CD4-positive, alpha-beta T cell treated with Interleukin-10 for 1 hour (primary cell): ENCODE measurements at places on chromosomes 4 and X.

GRCh38 chrX:12401252-12401651, 263.0 kb downstream of the FRMPD4 start:
- no peak for DNase-seq

- no peak for DNase-seq
These were observed 43.5 kb upstream of the DDX60 start for GRCh38 chr4:168362025-168362401.

DNA sequence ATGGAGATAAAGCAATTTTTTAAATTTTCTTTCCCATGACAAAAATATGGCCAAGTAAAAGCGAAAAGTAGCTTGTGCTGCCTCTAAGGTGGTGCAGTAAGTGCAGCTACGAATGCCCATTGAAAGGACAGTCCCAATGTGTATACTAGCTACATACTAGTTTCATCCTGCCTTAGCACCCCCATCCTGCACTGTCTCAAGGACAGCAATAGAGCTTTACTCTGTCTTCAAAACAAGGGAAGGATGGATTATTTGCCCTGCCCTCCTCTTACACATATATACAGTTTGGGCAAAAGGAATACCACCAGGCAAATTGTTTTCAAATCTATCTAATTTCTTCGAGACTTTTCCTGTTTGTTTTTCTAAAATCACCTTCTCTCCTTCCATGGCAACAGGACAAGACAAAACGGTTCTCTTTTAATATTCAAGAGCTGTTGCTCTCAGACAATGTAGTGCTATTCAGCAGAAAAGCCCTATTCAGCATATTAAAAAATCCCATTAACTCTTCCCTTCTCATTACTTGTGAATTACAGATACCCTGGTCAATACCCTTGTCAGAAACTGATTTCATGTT, 75.1 kb upstream of the SLC7A11 start:
- no peak for DNase-seq

GRCh38 chr4:23260511-23260910, 567.8 kb downstream of the GBA3 start:
- DNase-seq = no peak

GRCh38 chr4:89752932-89753598, 83.9 kb downstream of the SNCA start:
- DNase-seq = no peak

DNA sequence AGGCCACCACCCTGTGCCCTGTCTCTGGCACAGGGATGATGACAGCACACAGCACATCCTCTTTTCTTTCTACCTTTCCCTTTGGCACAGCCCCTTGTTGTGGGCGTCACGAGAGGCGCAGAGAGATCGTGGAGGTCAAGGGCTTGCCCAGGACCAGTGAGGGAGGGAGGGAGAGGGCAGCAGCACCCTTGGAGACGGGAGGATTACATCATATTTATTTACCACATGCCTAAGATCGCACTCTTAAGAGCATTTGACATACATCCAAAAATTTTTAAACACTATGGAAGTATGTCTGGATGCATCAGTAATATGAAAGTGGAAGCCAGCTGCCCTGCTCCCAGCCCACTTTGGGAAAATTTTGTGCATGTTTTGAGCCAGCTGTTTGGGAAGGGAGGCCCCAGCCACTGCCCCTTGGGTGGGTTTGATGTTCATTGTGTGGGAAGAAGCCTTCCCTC, 12.7 kb downstream of the WFS1 start:
- DNase-seq = no peak

DNA sequence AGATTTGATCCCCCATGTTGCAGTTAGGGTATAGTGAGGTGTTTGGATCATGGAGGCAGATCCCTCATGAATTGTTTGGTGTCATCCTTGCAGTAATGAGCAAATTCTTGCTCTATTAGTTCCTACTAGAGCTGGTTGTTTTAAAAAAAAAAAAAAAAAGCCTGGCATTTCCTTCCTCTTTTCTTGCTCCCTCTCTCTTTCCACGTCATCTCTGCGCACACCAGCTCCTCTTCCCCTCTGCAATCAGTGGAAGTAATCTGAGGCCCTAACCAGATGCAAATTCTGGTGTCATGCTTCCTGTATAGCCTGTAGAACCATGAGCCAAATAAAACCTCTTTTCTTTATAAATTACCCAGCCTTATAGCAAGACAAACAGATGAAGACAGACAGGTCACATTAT, 24.5 kb downstream of the WDR17 start:
- DNase-seq = no peak

DNA sequence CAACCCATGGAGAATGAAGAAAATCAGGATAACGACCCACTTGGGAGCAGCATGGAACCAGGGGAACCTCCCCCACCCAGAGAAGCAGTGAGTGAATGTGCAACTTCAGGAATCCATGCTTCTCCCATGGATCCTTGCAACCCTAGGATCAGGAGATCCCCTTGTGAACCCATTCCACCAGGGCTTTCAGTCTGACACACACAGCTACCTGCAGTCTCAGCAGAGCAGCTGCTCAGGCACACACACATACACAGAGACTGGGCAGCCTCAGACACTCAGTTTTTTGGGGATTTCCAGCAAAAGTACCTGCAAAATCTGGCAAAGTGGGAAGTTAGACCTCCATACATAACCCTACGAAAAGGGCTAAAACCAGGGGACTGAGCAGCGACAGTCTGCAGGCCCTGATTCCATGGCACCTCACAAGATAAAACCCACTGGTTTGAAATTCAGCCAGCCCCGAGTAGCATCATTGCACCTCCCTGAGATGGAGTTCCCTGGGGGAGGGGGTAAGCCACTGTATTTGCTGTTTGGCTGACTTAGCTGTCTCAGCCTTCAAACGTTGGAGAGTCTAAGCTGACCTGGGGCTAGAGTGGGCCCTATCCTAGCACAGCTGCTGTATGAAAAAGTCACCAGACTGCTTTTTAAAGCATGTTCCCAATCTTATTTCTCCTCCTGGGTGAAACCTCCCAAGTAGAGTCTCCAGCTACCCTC, 737.5 kb upstream of the NDST4 start:
- DNase-seq = no peak

DNA sequence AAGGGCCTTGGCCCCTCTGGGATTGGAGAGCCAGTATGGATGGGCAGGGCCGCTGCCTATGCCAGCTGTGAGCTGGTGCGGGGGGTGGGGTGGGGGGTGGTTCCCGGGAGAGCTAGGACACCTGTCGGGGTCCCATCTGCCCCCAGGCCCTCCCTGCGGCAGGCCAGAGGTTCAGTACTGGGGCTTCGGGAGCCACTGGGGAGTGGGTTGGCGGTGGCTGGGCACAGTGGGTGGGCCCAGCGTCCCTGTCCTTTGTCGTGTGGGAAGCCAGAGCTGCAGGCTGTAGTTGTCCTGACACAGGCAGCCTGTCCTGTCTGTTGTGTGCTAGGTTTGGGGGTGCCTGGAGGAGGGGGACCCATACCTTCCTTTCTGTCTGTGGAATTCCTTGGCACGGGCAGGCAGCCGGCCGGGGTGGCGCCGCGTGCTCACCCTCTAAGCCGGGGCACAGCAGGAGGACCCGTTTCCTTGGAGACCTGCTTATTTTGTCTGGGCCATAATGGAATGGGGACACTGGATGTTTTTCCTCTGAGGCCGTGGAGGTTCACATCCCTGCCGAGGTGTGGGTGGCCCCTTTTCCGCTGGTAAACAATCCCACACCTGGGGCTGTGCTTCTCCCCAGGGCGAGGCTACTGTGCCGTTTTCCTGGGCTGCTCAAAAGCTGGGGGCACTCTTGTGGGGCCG, 14.8 kb downstream of the DOK7 start:
- no peak for DNase-seq

GRCh38 chrX:115561605-115562479, 868 bp downstream of the PLS3 start:
- no peak for DNase-seq

- no peak for DNase-seq
These were observed 81.6 kb downstream of the RBPJ start for GRCh38 chr4:26402458-26402857.

DNA sequence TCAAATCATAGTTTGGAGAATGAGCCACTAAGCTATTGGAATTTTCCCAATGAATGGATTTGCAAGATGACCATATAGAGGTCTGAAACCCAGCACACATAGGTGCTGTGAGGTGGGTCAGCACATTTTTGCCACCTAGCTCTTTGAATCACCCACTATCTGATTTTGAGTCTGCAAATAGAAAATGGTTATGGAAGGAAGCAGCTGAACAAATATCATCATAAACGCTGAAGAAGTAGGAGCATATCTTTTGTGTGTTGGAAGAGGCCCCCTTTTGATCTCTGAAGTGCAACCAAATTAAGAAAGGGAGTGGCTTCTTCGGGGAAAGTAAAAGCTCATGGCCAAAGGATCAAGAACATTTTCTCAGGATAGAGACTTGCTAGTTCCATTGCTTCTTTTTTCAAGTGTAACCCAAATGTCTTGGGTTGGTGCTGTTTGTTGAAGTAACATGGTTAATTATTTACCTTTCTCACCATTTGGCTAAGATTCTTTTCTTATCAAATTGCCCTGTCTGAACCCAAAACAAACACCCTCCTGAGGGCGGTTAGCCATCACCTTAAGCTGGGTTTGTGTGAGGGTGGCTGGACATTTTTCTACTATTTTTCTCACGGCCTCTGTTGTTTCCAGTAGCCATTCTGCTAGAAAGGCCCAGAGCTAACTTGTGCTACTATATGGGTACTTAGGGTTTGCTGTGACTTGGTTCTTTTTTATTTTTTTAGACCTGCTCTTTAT, 18.4 kb upstream of the SORBS2 start:
- no peak for DNase-seq

- DNase-seq = no peak
These were observed 4.3 kb downstream of the AKAP17A start for GRCh38 chrX:1595711-1596060.

GRCh38 chr4:85707611-85708010, 232.7 kb downstream of the ARHGAP24 start:
- DNase-seq = no peak

DNA sequence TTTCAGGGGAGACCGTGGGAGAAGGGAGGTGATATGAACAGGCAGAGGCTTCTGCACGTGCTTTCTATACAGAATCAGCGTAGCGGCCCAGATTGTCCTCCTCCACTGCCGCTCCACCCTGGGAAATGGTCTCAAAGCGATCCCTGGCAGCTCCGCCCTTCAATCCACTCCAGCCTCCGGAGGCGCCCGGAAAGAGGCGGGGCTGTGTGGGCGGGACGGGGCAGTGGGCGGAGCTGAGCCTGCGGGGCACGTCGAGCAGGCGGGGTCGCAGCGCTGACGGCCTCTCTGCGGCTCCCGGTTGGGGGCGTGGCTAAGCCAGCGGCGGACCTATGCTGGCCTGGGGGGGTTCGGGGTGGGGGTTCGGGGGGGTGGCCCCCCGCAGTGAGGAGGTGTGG, 210 bp upstream of the SMIM10L2A start:
- peak; percentile 91 for DNase-seq

DNA sequence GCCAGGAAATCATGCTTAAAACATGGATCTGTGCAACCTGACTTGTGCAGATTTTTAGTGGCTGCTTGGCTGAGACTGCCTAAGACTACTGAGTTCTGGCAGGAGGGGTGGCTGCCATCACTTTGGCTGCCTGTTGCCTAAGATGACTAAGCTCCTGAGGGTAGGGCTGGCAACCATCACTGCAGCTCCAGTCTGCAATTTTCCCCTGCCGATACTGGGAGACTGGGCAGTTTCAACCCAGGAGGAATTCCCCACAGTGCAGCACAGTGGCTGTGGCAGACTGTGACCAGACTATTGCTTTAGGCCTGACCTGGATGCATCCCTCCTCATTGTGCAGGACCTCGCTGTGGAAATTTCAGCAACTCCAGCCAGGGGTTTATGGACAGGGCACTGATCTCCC, 544.9 kb downstream of the ANKRD50 start:
- no peak for DNase-seq

DNA sequence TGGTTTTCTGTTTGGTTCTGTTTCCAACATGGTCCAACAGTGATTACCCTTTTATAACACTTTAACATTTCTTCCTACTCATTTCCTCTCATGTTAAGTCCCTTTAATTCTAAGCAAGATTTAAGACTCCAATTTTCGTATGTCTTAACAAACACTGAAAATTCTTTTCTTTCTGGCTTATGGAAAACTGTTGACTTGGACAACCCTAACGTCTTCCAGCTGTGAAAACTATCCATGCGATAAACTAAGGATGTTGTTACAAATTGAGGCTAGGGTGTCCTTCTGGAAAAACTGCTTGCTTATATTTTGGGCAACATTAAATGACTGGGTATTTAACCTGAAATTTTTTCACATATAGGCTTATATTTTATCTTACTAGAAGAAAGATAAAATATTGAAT, 33.9 kb upstream of the RTL3 start:
- DNase-seq = no peak

DNA sequence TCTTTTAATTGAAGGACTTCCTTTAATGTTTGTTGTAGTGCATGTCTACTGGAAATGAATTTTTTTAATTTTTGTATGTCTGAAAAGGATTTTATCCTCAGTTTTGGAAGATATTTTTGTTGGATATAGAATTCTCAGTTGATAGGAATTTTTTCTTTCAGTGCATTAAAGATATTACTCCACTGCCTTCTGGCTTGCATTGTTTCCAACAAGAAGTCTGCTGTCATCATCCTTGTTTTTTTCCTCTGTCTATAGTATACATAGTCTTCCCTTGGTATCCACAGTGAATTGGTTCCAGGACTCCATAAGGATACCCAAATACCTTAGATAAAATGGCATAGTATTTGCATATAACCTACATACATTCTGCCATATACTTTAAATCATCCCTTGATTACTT, 33.5 kb downstream of the SCD5 start:
- DNase-seq = no peak

DNA sequence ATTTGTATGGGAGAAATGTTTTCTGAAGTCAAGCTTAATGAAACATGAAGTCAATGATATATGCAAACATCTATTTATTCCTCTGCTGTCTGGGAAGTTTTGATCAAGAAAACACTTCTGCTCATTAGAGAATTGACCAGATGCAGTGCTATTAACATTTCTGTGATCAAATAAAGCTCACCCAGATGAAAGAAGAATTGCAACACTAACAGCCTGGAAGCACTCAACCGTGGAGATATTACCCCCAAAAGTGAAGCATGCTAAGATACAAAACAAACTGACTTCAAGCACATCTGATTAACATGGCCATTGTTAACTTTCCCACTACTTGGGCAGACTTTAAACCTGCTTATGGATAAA, 73.7 kb upstream of the GUCY1A1 start:
- no peak for DNase-seq

DNA sequence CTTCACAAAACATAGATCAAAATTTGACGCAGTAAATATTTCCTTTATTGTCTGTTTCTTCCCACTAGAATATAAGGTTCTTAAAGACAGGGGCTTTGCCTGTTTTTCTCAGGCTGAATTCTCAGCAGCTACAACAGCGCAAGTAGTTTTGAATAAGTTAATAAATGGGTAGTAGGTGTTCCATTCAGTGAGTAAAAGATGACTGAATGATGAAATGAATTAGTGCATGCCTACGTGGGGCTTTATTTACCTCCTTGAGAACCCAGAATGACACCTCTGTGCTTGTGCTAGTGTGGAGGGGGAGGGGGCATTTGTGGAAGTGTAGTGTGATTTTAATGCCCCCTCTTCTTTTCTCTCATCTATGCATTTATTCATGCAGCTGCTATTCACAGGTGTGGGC, 278.9 kb downstream of the FBXW7 start:
- DNase-seq = no peak

GRCh38 chr4:164579270-164579942, 174.5 kb upstream of the SMIM31 start:
- DNase-seq = no peak
